ENCODE measurements at places on chromosomes 13 and 19.

- no peak for DNase-seq
Observed at GRCh38 chr19:46303691-46304397, 7.0 kb downstream of the HIF3A start.

GRCh38 chr13:49536144-49536873, 40.6 kb downstream of the PHF11 start:
- no peak for DNase-seq

GRCh38 chr13:30337061-30337610, 29.8 kb upstream of the KATNAL1 start:
- no peak for DNase-seq

DNA sequence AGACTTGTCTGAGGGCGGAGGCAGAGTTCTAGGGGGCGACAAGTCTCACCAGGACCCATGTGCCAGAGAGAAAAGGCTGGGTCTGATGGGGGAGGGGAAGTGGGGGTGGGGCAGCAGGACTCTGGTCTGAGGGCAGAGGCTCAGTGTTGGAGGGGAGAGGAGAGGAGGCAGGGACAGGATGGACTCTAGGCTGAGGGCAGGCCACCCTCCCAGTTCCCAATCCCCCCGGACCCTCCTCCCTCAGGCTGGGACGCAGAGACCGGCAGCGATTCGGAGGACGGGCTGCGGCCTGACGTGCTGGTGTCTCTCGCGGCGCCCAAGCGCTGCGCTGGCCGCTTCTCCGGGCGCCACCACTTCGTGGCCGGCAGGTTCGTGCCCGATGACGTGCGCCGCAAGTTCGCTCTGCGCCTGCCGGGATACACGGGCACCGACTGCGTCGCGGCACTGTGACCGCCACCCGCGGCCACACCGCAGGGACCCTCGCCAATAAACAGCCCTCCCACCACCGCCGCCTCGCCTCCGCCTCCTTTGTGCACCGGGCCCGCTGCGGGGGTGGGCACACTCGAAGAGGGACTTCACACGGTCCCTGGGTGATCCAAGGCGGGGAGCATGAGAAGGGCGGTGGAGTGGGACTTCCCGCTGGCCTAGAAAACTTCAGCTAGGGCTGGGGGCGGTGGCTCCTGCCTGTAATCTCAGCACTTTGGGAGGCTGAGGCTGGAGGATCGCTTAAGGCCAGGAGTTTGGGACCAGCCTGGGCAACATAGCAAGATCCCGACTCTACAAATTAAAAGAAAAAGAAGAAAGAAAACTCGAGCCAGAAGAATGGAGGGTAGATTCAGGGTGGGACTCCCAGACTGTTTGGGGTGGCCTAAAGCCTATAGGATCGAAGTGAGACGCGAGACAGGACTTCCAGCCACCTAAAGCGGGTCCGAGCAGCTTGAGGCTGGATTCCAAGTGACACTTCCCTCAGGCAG, 703 bp upstream of the CILP2 start:
- DNase-seq, result no peak

DNA sequence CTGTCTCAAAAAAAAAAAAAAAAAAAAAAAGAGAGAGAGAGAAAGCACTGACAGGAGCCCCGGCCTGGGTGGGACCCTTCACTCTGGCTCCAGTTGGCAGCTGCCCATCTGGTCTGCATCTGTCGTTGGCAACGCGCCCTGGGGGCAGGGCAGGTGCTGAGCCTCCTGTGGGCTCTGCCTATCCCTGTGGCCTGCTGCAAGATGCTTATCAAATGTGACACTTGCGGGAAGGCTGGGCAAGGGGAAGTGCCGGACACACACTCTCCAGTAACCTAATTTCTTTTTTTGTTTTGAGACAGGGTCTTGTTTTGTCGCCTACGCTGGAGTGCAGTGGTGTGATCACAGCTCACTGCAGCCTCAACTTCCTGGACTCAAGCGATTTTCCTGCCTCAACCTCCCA, 10.7 kb upstream of the KPTN start:
- no peak for DNase-seq

DNA sequence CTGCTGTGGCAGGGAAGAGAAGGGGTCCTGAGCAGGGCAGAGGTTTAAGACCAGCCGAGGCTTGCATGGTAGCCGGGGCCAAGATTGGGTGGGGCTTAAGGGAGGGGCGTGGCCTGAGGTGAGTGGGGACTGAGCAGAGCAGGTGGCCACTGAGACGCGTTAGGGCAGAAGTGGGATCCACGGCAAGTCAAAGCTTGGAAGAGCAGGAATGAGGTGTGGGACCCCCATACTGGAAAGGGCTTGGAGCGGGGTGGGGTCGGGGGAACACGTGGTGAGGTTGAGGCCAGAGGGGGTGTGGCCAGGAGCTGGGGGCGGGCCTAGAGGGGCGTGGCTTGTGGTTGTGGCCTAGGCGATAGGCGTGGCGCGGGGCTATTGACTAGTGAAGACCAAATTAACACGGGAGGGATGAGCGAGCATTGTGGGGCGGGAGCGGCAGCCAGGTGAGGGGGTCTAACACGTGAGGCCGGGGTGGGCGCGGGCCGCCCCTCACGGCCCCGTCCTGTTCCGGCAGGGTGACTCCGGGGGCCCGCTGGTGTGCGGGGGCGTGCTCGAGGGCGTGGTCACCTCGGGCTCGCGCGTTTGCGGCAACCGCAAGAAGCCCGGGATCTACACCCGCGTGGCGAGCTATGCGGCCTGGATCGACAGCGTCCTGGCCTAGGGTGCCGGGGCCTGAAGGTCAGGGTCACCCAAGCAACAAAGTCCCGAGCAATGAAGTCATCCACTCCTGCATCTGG, 3.3 kb downstream of the CFD start:
- DNase-seq, result peak; percentile 81

- no peak for DNase-seq
Observed at GRCh38 chr13:73069206-73069805, 10.5 kb downstream of the KLF5 start.

DNA sequence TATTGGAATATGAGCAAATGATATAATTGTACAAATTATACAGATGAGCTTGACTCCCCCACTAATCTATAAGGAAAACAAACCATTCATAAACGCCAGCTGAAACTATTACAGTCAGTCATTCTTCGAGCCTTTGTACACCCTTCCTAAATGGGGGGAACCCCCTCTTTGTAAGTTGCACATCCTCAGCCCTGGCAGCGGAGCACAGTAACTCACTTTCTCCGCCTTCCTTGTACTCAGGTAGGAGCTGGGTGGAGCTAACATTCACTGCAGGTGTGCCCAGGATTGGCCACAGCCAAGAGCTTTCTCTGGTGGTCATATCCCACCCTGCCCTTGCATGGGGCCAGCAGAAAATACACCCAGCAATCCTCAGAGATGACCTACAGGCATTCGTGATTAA, 28.6 kb downstream of the PIN1 start:
- no peak for DNase-seq

- peak; percentile 82 for DNase-seq
Observed at GRCh38 chr19:50325310-50326100, 3.7 kb downstream of the KCNC3 start.

GRCh38 chr19:1884291-1884718, 991 bp downstream of the ABHD17A start:
- DNase-seq, result no peak

GRCh38 chr13:105410602-105411001, 1124.9 kb downstream of the EFNB2 start:
- DNase-seq, result peak; percentile 87

- no peak for DNase-seq
Observed at GRCh38 chr19:51783372-51783771, 11.6 kb upstream of the FPR3 start.

DNA sequence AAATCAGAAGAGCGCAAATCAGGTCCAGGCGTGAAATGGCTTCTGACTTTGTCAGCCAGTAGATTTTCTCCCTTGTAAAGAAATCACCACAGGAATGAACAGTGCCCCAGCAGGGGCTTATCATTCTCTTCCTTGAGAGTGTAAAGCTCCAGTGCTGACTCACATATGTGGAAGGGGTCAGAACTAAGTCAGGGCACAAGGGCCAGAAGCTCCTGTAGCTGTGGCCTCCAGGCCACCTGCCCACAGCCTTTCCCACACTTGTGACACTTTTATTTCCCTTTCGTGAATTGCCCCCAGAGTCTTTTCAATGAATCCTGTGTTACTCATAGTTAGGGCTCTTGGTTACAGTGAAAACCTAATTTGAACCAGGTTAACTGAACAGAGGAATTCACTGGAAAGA, 99.6 kb downstream of the SUCLA2 start:
- DNase-seq, result no peak

DNA sequence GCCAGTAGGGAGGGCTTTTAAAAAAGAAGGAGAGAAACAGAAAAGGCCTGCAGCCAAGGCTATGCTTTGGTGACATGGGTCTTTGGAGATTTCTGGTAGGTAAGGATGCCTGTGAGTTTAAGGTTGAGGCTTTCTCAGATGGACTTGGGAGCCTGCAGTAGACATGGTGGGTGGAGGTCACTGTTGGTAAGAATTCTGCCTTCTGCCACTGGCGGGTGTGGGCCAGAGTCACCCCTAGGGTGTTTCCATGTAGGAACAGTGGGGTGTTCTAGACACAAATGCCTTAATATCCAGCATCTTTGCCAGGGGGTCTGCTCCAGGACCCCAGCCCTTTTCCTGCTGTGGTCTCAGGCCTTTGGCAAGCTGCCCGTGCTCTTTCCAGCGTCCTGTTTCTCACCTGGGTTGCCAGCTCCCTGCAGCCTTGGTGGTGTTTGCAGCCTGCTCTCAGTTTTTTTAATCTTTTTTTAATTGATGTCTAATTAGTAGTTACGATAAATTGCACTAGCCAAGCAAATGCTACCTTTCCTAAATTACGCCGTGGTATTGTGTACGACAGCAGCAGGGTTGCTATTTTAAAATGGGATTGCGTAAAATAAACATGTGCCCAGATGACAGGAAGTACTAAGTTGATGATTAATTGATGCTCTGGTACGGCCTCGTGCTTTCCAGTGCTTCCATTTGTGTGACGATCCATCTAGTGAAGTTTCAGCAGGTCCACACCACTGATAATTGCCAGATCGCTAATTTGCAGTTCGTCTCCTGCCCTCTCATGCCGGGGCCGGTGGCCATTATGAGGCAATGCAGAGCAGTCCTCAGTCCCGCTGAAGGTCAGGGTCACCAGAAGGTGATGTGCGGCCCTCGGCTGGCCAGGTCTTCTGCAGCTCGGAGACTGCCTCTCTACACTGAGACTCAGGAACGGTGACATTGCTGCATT, 35.3 kb upstream of the NPAS1 start:
- DNase-seq, result peak; percentile 60

DNA sequence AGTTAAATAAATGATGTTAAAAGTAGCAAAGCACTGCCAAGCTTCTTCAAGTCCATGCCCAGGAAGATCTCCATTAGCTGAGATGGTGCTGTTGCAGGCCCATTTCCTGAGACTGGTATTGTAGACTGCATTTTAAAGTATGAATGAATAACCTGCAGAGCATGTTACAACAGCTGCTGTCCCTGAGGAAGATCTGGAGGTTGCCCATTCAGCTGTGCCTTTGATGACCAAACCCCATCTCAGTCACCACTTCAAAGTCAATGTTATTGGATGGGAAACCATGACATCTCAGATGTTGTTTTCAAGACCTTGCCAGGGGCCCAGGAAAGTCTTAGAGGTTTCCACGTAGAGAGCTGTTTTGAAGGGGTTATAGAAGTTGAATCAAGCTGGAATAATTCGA, 281.3 kb downstream of the MTUS2 start:
- DNase-seq, result no peak

- peak; percentile 72 for DNase-seq
Observed at GRCh38 chr19:8663920-8664670, 33.7 kb downstream of the NFILZ start.

DNA sequence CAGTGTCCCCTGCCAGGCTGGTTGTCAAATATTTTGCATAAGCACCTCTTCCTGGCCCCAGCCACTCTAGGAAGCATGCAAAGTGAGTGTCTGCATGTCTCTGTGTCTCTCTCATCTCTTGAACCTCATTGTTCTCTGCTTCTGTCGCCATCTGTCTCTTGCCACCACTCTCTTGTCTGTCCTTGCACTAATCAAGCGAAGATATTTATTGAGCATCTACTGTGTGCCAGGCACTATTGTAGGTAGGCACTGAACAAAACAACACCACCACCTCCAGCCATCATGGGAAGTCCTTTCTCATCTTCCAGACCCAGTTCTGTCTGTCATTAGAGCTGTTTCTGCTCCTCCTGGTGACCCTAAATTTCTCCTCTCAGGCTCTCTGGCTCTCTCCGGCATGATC, 52.0 kb upstream of the SHKBP1 start:
- DNase-seq, result no peak

DNA sequence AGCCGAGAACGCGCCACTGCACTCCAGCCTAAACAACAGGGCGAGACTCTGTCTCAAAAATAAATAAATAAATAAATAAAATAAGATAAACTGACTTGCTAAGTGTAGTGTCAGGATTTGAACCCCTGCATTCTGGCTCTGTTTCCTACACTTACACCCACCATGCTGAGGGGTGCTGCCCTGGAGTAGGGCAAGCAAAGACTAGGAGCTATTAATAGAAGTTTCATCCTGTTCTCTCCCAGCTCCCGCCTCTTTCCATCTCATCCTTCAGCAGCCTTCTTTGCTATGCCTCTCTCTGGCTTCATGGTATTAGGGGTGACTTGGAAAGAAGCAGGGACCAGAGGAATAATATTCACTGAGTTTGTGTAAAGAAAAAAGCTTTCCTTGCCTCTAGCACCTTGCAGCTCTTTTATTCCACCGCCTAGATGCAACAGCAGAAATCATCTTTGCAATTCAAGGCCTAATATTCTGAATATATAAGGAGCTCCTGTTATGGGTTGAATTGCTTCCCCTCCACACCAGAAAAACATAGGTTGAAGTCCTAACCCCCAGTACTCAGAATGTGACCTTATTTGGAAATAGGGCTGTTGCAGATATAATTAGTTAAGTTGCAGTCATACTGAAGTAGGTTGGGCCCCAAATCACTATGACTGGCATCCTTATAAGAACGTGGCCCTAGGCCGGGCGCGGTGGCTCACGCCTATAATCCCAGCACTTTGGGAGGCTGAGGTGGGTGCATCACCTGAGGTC, 8.7 kb upstream of the PLAUR start:
- no peak for DNase-seq

DNA sequence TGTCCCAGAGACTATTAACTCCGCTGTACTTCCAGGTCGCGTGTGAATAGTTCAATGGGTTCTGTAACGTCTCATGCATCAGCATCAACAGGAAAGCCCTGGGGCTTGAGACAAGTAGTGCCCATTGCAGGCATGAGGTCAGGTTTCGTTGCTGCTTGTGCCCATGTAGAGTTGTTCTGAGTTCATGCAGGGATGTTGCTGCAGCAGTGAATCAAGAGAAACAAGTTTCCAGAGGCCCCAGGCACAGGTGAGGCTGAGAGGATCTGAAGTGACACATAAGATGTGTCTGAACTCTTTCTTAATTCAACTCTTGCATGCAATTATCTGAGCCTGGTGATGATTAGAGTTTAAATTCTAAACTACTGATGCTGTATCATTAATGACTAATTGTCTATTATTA, 8.6 kb upstream of the ZNF283 start:
- DNase-seq, result no peak

- DNase-seq, result no peak
Observed at GRCh38 chr19:18000480-18000914, 7.5 kb upstream of the ARRDC2 start.

DNA sequence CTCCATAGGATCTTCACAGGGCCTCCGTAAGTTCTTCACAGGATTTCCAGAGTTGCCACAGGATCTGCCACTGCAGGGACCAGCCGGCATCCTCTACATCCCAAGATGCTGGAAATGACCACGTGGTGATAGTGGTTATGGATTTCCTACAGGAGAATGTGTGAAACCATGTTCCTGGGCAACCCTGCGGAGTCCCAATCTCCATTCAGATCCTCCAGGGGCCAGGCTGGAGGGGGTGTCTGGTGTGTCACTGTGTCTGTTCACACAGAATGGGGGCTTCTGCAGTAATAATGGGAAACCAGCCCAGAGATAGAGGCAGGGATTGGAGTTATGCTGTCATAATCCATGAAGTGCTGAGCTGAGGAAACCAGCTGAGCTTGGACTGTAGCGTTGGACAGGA, 8.6 kb downstream of the LILRA6 start:
- DNase-seq, result no peak
